ENCODE measurements at places on chromosomes 5 and 9. TPM values are rescaled to one million over a fixed set of nuclear protein-coding genes. Genes with fewer than 3 reads are reported as not detected.

SMAD5 gene
- total RNA-seq = 44.7 TPM

ESM1 gene
- not detected for total RNA-seq

NR4A3 gene
- total RNA-seq = 3.8 TPM

ACOT12 gene
- total RNA-seq = not detected

IL9 gene
- not detected for total RNA-seq

PCDHB10 gene
- 4.7 TPM for total RNA-seq

NR2F1-AS1 gene
- 4.2 TPM for total RNA-seq

SLCO6A1 gene
- not detected for total RNA-seq

SGCD gene
- 7.3 TPM for total RNA-seq

AHRR gene
- 0.49 TPM for total RNA-seq

CNTNAP3B gene
- total RNA-seq = 67.8 TPM

PCDHGA1 gene
- total RNA-seq = 0.38 TPM

SLC2A6 gene
- total RNA-seq = 1.0 TPM

THBS4 gene
- total RNA-seq = 17.3 TPM

COL15A1 gene
- total RNA-seq = 60.3 TPM

C9 gene
- not detected for total RNA-seq

C1QTNF2 gene
- total RNA-seq = 1.1 TPM

TEX48 gene
- not detected for total RNA-seq

DNAJC25 gene
- total RNA-seq = 10.7 TPM

CYSTM1 gene
- 88.9 TPM for total RNA-seq

ARID3C gene
- not detected for total RNA-seq

PLCXD3 gene
- 7.0 TPM for total RNA-seq

PKD2L2 gene
- total RNA-seq = not detected

RALGPS1 gene
- 4.7 TPM for total RNA-seq

TRIP13 gene
- 2.4 TPM for total RNA-seq

RBM27 gene
- 17.8 TPM for total RNA-seq

PCDHGB5 gene
- total RNA-seq = 6.5 TPM

PCDHA1 gene
- not detected for total RNA-seq

CCDC171 gene
- total RNA-seq = 2.9 TPM

PDE6A gene
- total RNA-seq = not detected

PCDHGA3 gene
- total RNA-seq = 3.6 TPM

WDR31 gene
- total RNA-seq = 1.4 TPM

WDR70 gene
- 30.3 TPM for total RNA-seq

EQTN gene
- total RNA-seq = 1.1 TPM

LHX6 gene
- total RNA-seq = 7.0 TPM

TAF11L9 gene
- not detected for total RNA-seq

CARTPT gene
- total RNA-seq = not detected

GRXCR2 gene
- not detected for total RNA-seq

Data from subcutaneous adipose tissue (tissue), 4 donors.